ENCODE measurements at places on chromosomes 12 and 14.

- no peak for DNase-seq
These were observed 317.6 kb downstream of the CCDC91 start for GRCh38 chr12:28507867-28508266.

GRCh38 chr12:122990561-122990960 lies 10.1 kb downstream of the ARL6IP4 start:
- no peak for DNase-seq

DNA sequence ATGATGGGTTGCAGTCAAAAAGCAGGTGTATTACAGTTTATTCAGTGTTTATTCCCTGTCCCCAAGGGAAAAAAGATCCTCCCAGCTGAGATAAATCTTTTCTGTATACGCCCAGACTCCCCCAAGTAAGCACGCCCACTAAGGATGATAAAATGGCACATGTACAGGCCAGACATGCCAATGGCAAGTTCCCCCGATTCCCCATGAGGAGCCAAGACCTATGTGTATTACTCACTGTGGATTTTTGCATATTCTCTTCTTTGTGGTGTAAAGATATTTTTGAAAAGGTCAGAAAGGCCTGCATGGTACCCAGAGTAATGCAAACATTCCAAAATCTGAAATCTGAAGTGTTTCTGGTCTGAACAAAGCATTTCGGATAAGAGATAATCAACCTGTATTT lies 22.2 kb downstream of the NR2C1 start:
- DNase-seq = no peak

DNA sequence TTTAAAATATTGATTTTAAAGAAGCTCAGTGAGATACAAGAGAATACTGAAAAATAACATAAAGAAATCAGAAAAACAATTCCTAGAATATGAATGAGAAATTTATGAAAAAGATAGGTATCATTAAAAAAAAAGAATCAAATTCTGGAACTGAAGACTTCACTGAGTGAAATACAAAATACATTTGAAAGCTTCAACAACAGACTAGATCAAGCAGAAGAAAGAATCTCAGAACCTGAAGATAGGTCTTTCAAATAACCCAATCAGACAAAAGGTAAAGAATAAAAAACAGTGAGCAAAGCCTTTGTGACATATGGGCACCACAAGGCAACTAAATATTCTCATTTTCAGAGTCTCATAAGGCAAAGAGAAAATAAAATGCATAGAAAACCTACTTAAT lies 29.4 kb downstream of the CEP83 start:
- no peak for DNase-seq

DNA sequence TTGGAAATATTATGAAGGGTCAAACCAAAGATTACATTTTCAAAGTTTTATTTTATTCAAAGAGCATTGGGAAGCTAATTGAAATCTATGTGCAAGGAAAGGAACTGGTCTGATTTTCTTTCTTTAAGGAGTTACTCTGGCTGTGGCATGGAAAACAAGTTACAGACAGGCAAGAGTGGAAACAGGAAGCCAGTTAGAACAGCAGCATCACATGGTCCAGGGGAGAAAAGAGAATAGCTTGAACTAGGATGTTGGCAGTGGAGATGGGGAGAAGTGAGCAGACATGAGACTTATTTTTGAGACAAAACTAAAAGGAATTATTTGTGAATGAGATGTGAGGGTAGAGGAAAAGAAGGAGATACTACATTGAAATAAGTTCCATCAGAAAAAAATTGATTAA lies 3.4 kb downstream of the OR11G2 start:
- no peak for DNase-seq

- no peak for DNase-seq
These were observed 33.2 kb downstream of the PIGH start for GRCh38 chr14:67566908-67567307.

All from NCI-H1048 (cell line).